ENCODE measurements at places on chromosomes 11 and 22. TPM values are rescaled to one million over a fixed set of nuclear protein-coding genes. Genes with fewer than 3 reads are reported as not detected.

GAS2L1 gene
- 20.0 TPM for total RNA-seq

GGTLC2 gene
- not detected for total RNA-seq

STARD10 gene
- 64.5 TPM for total RNA-seq

CHRDL2 gene
- total RNA-seq = 0.77 TPM

MFRP gene
- total RNA-seq = not detected

RAB3IL1 gene
- 6.3 TPM for total RNA-seq

PTPRCAP gene
- total RNA-seq = 0.43 TPM

POU2AF2 gene
- not detected for total RNA-seq

GPHA2 gene
- total RNA-seq = not detected

PGA5 gene
- total RNA-seq = not detected

SSH3 gene
- 10.2 TPM for total RNA-seq

TBX10 gene
- not detected for total RNA-seq

TLCD5 gene
- total RNA-seq = 4.8 TPM

GRIA4 gene
- not detected for total RNA-seq

CDC42BPG gene
- total RNA-seq = 0.34 TPM

DBX1 gene
- not detected for total RNA-seq
